ENCODE measurements at places on chromosomes 1 and 21. TPM values are rescaled to one million over a fixed set of nuclear protein-coding genes. Genes with fewer than 3 reads are reported as not detected.

Gene NOS1AP
- total RNA-seq, result 4.9 TPM

Gene ATP6V1G3
- total RNA-seq, result not detected

Gene CD1D
- 0.41 TPM for total RNA-seq

Gene CFHR3
- total RNA-seq, result not detected

Gene CSMD2
- 23.6 TPM for total RNA-seq

Gene CSF3R
- total RNA-seq, result 1.2 TPM

Gene SPRR4
- not detected for total RNA-seq

Gene SIPA1L2
- 34.2 TPM for total RNA-seq

Gene DYNLT5
- total RNA-seq, result 1.2 TPM

Gene ADAMTSL4
- total RNA-seq, result under 0.01 TPM

Gene CCDC185
- not detected for total RNA-seq

Gene RXFP4
- total RNA-seq, result not detected

Gene SPRR2F
- not detected for total RNA-seq

Gene RERE
- total RNA-seq, result 1,626 TPM

Gene C1orf94
- under 0.01 TPM for total RNA-seq

Gene PPIAL4G
- 0.41 TPM for total RNA-seq

Gene APOBEC4
- total RNA-seq, result not detected

Gene OR2T35
- total RNA-seq, result under 0.01 TPM

Gene CASQ2
- total RNA-seq, result 0.41 TPM

Gene MIS18A
- total RNA-seq, result 6.9 TPM

Gene TEX38
- not detected for total RNA-seq

Gene DNASE2B
- not detected for total RNA-seq

Gene RPE65
- total RNA-seq, result 0.41 TPM

Gene ERICH3
- 16.7 TPM for total RNA-seq

Gene CYP4A22
- not detected for total RNA-seq

Gene OPTC
- total RNA-seq, result not detected

Gene SHISA4
- 22.4 TPM for total RNA-seq

Gene C4BPA
- total RNA-seq, result not detected

Gene ZSCAN20
- 7.3 TPM for total RNA-seq

Gene GPR25
- total RNA-seq, result not detected

Gene TMEM240
- total RNA-seq, result 16.3 TPM

Gene CYP4B1
- total RNA-seq, result not detected

Gene CD46
- total RNA-seq, result 87.6 TPM

Gene RGS7
- 20.0 TPM for total RNA-seq

Data from frontal cortex (tissue), 4 donors.